ENCODE measurements at places on chromosomes 5 and 9.

- DNase-seq: peak; percentile 56
Observed at GRCh38 chr9:125632321-125633115, 74.5 kb downstream of the MAPKAP1 start.

- DNase-seq: no peak
Observed at GRCh38 chr5:169350016-169350415, 49.1 kb upstream of the SLIT3 start.

- no peak for DNase-seq
Observed at GRCh38 chr9:114225561-114226212, 70.3 kb downstream of the COL27A1 start.

- DNase-seq: peak; percentile 77
Observed at GRCh38 chr5:37837414-37838032, 2.3 kb downstream of the GDNF start.

GRCh38 chr9:135674977-135675376 is 11.9 kb downstream of the LCN9 start:
- DNase-seq: no peak

GRCh38 chr9:253539-253938 is 38.9 kb downstream of the DOCK8 start:
- DNase-seq: no peak

DNA sequence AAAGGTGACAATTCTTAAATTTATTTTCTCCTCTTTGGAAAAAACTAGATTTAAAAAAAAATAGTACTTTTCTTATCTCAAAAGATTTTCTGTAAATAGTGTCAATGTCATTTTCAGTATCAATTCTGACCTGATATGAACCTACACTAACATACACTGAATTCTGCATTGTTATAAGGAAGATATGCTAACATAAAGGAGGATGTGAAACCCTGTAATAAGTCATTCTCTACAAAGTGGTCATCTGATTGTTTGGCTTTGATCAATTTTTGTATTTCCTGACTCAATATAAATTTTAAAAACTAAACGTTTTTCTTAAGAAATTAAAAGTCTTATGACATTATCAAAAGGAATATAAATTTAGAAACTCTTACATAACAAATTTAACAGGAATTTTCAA is 233.6 kb upstream of the EDIL3 start:
- no peak for DNase-seq

- no peak for DNase-seq
Observed at GRCh38 chr9:89412541-89412940, 85.4 kb downstream of the SEMA4D start.

DNA sequence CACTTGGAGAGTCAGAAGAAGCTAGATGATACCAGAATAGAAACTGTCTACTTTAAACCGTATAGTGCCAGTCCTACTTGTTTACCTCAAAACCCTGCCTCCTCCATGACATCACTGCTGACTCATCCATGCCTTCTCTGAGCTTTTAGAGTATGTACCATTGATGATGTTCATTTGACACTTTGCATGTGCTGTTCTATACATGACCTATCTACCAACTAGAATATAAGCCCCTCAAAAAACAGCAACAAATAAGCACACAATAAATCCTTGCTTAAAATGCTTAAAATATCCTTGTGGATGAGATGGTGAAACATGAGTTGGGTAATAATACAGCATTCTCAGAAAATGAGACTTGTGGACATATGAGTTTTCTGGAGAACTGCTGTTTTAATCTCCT is 2.6 kb downstream of the CTNNAL1 start:
- DNase-seq: peak; percentile 61

GRCh38 chr5:97049175-97049574 is 93.2 kb downstream of the LIX1 start:
- DNase-seq: no peak

DNA sequence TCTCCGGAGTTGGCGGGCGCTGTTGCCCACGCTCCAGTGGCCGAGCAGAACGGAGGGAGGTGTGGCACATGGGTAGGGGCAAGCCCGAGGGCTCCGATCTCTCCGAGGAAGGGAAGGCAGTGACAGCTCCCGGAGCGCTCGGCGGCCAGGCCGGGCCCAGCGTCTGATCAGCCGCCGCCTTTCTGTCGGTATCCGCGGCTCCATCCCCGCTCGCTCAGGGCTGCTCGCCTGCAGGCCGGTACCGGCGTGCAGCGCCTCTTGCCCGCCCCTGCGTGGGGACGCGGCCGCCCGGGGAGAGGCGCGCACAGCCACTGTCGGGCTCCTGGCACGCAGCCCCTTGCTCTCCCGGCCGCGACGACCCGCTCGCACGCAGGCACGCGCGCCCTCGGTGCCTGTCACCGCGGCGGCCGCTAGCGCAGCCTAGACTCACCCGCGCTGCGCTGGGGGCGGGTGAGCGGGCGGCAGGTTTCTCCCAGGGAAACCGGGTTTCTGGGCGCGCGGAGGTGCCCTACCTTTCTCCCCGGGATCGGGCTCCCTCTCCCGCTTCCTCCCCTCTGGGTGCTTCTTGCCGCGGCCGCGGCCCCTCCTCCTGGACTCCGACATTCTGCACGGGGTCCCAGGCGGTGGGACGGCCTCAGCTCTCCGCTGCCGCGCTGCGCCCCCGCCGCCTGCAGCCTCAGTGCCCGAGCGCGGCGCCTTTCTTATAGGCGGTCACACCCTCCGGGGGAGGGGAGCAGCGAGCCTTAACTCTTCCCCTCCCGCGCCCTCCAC is 108.4 kb downstream of the PSD2 start:
- DNase-seq: peak; percentile 5

DNA sequence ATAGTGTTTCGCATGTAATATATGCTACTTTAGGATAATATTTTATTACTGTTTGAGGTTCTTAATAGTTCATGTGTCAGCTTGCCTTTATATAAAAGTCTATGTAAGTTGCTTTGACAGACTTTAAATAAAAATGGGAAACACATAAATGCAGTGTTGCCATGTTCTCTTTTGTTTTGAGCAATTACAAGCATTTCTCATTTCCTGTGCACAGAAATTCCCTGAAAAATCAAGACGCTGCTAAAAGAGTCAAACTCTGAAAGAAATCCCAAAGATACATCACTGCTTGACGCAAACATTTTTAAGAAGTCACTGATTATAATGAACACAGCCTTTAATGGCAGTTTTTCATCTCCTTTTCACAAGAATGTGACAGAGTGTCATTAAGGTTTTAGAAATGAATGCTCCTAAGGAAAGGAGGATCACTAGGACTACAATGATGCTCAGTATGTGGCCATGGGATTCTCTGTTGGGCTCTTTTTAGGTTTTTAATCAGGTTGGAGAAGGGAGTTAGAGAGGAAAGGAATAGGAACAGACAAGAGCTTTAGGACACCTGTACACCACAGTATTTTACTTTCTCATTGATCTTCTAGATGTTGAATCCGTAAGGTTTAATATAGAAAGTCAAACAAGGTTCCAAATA is 29.4 kb downstream of the ZCCHC7 start:
- DNase-seq: no peak

DNA sequence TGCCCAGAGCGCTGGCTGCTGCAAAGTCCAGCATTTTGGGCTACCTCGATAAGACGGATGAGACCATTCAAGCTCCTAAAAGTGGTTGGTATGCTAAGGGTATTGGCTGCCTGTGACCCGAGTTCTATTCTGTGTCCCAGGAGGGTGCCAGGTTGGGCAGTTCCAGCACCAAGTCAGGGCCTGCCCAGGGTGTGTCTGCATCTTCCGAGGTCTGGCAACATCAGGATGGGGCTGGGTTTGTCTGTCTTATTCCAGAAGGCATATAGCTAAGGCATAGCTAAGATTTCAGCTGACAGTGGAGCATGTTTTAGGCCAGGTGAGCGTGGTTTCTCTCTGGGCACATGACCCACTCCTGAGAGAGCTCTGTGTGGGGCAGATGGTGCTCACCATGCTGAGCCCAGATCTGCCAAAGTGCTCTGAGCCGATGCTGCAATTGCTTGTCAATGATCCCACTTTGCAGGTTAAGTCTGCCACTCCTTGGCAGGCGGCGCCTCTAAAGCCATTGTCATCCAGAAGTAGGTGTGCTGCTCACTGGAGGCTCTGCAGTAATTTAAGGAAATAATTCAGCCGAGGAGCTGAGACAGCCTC is 7.8 kb downstream of the SLC9A3 start:
- no peak for DNase-seq

DNA sequence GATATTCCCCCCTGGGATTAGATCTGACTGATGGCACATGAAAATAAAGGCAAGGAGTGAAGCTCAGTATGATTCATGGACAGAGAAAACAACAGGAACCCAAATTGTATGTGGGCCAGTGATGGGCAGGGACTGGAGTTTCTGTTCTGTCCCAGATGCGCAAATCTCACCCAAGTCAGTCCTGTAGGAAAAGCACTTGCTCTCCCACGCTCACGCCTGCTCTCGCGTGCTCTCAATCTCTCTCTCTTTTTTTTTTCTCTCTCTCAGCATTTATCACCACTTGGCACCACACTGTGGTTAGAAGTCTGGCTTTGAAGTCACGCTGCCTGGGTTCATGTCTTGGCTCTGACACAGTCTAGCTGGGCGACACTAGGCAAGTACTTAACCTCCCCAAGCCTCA is 106.5 kb upstream of the LRRTM2 start:
- peak; percentile 72 for DNase-seq

DNA sequence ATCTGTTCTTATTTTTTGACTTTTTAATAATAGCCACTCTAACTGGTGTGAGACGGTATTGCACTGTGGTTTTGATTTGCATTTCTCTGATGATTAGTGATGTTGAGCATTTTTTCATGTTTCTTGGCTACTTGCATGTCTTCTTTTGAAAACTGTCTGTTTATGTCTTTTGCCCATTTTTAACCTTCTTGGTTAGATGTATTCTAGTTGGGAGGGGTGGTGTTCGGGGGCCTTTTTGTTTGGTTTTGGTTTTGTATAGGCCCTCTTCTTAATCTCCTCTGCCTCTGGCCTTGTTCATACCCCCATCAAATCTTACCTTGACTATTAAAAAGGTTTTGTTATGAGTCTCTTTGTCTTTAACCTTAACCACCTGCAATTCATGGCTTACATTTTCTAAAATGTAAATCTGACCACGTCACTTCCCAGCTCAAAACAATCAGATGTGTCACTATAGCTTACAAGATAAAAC is 107.8 kb upstream of the NR4A3 start:
- no peak for DNase-seq

DNA sequence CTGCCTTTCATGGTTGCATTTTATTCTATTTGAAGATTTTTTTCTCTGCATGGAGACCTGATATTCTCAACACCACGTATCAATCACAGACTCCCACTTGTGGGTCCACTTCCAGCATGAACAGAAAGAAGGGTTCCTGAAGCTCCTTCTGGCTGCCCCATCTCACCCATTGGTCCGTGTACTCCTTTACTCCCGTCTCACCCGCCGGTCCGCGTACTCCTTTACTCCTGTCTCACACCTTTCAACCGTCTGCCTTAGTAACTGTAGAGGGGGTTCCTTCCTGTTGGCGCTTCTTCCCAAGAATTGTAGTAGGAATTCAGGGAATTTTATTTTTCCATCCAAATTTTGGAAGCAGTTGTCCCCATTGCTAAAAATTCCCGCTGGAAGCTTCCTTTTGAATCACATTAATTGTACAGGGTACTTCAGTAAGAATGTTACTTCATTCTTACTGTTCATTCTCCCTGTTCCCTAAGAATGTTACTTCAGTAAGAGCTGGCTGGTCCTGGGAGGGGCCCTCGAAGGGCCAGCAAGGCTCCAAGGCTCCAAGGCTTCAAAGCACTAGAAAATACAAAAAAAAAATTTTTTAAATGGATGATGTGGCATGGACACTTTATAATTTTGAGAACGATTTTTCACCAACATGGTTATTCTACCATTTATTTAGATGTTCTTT is 3.9 kb upstream of the LPCAT1 start:
- no peak for DNase-seq

GRCh38 chr5:72619251-72619650 is 112.0 kb upstream of the ZNF366 start:
- no peak for DNase-seq

GRCh38 chr5:91503321-91503720 is 120.2 kb upstream of the ARRDC3 start:
- DNase-seq: no peak

DNA sequence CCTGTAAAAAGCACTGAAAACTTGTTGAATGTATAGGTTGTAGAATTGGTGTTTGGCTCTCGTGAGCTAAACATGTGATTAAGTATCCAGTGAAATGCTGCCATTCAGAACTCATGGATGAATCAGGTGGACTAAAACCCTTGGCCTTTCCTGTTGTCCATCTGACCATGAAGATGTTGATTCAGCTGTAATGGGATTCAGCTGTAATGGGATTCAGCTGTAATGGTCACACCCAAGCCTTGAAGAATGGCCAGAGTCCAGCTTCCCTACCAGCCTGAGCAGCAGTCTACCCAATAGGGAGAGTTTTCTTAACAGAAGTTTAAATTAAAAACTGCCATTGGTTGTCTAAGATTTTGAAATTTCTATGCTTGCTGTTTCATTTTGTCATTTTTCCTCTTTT is 18.1 kb downstream of the MAMDC2 start:
- no peak for DNase-seq

DNA sequence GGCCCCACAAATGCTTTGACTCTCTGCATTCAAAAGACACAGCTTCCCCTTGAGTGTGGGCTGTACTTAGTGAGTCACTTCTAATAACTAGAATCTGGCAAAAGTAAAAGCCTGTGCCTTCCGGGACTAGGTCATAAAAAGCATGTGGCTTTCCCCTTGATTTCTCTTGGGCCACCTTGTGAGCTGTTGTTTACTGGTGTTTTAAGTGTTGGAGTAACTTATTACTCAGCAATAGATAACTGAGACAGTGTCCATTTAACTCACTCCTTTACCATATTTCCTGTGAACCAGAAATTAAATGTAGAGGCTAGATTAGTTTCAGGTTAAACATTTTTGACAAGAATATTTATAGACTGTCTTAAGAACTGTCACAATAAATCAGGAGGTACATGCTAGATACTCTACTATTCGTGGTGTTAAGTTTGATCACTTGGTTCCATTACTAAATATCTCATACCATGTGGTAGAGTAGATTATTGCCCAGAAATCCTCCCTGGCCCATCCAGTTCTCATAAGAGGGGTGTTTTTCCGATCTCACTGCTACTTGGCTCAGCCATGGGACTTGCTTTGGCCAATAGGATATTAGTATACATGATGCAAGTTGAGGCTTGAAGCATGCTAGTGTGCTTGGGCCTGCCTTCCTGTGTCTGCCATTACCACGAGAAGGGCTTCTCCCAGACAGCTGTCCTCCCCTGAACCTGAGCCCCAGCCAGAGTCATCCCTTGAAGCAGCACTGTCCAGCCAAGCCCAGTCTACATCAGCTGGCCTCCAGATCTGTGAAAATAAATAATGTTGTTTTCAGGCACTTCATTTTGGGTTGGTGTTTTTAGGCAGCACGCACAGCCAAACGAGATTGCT is 10.4 kb upstream of the CMBL start:
- no peak for DNase-seq

GRCh38 chr9:129145841-129146292 is 32.2 kb downstream of the IER5L start:
- DNase-seq: no peak

All from hematopoietic multipotent progenitor cell treated with erythropoietin and hydrocortisone succinate and interleukin-3 and kit ligand, for 6 days (in vitro differentiated cells).